Activated gamma-delta T cell (primary cell): ENCODE measurements at places on chromosomes 2 and 18.

- no peak for DNase-seq
These were observed 116.8 kb upstream of the SERPINE2 start for GRCh38 chr2:224155896-224156295.

DNA sequence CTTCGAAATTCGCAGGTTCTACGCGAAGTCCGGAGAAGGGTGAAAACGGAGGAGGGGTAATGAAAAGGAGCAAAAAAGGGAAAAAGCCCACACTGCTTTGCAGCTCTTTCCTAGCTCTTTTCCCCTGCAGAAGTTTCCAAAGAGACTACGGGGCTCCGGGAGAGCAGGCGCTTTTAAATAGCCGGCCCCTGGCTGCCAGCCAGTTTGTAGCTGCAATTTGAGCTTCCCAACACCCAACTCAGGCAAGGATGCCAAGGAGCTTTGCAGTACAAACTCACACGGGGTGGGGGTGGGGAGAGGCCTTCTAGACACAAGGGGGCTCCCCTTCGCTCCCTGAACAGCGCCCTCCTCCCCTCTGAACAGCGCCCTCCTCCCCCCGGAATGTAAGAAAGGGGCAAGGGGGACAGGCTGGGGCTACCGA lies at the start of gene IGFBP5:
TSS of gene IGFBP5 (minus strand) at position 149 of the 421 bp plus-strand sequence. CDS start 774 bp downstream, outside the sequence.
- DNase-seq = no peak

DNA sequence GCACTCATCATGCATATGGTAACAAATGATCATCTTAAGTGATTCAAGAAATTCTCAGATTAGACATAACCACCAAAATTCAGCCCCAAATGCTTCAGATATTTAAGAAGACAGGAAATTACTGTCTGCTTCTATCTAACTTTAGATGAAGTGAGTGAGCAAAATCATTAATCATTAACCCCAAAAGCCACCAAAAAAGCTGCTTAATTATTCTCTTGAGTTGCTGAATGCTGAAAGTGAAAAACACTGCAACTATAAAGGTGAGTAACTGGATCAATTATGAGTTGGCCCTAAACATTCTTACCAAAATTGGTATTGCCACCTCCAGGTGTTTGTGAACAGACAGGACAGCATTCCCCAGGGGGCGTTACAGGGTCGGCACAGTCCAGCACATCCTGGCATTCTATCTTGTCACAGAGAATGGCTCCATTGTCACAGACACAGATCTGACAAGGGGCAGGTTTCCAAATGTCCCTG lies 69.6 kb downstream of the COL5A2 start:
- no peak for DNase-seq

GRCh38 chr2:60515721-60516226 lies 37.7 kb downstream of the BCL11A start:
- DNase-seq = no peak

DNA sequence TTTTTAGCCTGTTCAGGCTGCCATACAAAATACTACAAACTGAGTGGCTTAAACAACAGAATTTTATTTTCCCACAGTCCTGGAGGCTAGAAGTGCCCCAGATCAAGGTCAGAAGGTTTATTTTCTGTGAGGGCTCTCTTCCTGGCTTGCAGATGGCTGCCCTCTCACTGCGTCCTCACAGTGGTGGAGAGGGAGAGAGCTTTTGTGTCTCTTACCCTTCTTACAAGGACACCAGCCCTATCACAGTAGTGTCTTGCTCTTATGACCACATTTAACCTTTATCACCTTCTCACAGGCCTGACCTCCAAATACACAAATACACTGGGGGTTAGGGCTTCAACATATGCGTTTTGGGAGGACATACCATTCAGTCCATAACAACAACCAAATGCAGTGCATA lies 11.7 kb downstream of the WDR7 start:
- DNase-seq = no peak

DNA sequence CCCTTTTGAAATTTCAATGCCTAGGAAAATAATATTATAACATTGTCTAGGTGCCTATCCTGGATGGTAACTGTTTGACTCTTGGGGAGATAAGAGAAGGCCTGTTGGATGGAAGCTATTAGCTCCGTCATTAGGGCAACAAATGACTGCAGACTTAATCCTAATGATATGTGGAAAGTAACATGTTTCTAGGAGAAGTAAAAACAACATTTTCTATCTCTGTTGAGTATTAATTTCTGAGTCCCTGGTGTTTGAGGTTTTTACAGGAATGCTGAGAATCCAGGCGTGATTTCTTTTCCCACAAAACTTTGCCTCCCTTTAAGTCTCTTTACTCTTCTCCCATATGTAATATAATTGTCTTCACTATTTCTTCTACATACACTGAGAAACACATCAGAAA lies 159.1 kb downstream of the GALNT1 start:
- no peak for DNase-seq

DNA sequence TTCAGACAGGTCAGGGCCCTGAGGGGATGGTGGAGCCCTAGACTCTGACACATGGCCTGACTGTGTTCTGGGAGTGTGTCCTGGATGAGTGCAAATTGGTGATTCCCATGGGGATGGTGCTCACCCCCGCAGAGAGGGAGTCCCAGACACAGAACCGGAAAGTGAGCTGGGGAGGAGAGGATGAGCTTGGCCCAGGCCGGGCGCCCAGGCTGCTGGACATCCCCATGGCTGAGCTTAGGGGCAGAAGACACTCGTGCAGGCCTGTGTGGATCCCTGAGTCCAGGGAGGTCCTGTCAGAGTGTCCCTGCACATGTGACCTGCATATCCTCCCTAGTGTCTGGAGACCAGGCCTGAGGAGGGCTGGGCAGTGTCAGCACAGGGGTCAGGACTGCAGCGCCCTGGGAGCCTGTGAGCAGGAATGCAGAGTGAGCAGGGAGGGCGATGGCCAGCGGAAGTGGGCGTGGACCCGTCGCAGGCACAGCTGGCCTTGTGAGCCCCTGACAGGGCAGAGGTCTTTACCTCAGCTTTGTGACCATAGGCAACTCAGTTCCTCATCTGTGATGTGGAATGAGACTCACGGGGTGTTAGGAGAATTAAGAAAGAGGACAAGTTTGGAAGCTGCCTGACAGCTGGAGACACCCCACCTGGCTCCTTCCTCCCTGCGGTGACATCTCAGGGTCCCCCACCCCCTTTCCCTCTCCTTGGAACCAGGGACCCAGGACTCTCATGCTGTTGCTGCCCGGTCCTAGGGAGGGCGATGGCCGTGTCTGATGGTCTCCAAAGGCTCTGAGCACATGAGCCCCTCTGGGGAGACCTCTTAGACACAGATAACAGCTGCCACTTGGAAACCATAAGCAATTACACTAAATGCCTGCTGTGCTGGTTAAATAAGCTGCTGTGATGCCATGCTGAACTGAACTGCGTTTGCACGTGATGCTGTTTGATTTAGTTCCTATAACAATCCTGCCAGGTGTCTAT lies 62.6 kb upstream of the HS6ST1 start:
- DNase-seq = no peak

DNA sequence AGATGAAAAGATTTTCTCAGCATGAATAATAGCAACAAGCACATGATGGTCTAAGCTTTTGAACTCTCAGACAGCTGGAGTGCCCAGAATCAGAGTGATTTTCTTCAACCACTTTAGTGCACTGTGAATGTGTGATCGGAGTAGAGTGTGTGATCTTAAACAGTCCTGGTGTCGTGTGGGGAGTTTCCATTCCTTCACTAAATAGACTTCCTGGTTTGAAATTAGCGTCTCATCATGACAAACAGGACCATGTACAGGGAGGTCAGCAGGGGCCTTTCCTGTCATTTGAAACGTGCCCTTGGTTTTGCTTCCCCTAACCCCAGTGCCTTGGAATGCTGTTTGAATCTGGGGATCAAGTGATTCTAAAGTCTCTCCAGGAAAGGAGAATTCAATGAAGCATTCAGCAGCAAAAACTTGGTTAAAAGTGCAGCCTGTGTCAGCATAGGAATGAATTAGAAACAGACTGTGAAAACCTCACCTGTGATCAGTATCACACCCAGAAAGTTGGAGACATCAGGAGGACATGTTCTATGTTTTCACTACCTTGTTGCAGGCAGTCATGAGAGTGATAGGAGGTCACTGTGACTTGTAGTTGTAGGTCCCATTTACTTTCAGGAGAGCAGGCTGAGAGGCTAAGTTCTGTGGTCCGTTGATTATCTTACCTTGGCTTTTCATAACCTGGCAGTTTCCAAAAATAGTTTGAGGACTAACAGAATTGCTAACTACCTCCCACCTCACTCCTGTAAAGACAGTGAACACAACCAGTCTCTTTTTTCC lies 400.3 kb downstream of the MTX2 start:
- no peak for DNase-seq
